ENCODE measurements at places on chromosomes 16 and 17. TPM values are rescaled to one million over a fixed set of nuclear protein-coding genes. Genes with fewer than 3 reads are reported as not detected.

DNA sequence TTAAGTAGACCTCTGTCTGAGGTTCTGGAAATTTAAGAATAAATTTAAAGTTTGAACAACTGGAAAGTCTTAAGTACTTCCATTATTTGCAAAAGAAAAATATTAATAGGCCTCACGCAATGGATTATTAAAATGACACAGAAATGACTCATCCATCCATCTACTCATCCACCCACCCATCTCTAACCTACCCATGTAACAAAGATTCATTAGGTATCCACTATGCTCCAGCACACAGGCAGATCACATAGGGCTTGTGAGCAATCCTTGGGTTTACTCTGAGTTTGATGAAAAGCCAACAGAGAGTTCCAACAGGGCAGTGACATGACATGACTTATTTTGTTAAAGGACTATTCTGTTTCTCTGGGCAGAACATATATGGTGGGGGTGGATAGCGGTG, 93.3 kb downstream of the HELZ start:
- DNase-seq: no peak
- peaks cover 4% of the 10 kb centered on the region for H3K27me3 ChIP-seq
- no peak overlapping the region for H3K4me3 ChIP-seq
- peaks cover 14% of the 10 kb centered on the region for H3K36me3 ChIP-seq

- H3K4me1 ChIP-seq: peaks cover 6% of the 10 kb centered on the region
- H3K27me3 ChIP-seq: peaks cover 5% of the 10 kb centered on the region
- H3K27ac ChIP-seq: no peak overlapping the region
- no peak for DNase-seq
- H3K36me3 ChIP-seq: no peaks in the 10 kb centered on the region
These were observed 4.7 kb upstream of the NDEL1 start for GRCh38 chr17:8430966-8431365.

DNA sequence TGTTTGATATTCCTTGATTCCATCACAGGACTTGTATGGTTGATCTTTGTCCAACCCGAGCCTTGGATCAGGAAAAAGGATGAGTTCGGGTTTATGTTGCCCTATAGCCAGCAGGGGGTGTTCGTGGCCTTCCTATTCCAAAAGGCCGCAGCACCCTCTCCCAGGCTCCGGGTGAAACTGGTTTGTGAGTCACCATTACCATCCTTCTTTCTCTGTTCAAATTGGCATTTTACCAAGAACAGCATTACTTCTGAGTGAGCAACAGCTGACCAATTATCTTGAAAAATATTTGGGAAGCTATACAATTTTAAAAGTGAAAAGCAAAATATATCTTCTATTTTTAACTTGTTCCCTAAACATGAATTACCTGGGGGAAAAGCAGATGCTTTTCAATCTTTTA, 24.3 kb upstream of the KRT20 start:
- no peak overlapping the region for H3K4me3 ChIP-seq
- H3K27me3 ChIP-seq: peaks cover 20% of the 10 kb centered on the region
- H3K36me3 ChIP-seq: no peaks in the 10 kb centered on the region

GRCh38 chr17:15398291-15398690, 56.9 kb upstream of the TEKT3 start:
- H3K36me3 ChIP-seq: no peaks in the 10 kb centered on the region
- H3K4me3 ChIP-seq: no peak overlapping the region
- no peak overlapping the region for H3K27ac ChIP-seq
- H3K4me1 ChIP-seq: no peaks in the 10 kb centered on the region
- H3K27me3 ChIP-seq: peaks cover 6% of the 10 kb centered on the region

DNA sequence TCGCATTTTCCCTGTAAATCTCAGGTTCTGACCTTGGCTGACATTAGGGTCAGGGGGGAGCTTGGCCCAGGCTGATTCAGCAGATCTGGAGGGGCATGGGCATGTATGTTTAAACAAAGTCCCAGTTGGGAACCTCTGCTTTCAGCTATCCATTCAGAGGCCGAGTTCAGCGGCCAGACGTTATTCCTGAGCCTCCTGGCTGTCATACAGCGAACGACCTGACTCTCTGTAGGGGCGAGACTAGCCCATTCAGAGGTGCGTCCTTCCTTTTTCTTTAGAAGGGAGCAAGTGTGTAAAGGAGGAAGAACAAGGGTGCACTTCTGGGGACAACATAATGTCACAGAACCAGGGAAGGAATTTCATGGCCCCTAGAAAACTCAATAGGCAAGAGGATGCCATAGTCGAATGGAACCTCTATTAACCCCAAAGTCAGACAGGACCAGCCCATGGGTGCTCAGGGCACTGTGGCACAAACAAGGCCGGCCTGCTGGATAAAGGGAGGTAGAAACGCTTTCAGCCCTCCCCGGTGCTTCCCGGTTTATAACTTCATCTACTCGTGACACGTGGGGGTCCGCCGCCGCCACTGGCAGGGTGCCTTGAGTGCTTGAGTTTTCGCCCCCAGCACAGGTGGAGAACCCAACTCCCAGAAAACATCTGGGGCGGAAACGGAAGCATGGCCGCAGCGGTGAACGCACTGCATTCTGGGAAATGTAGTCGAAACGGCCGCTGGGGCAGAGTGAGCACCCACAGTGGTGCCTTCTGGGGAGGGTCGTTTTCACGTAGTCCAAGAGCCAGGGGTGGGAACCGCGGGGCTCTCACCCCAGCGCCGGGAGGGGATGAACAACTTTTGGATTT, 33.2 kb upstream of the PLCG2 start:
- peak overlapping the region; percentile 89 for H3K4me3 ChIP-seq
- no peaks in the 10 kb centered on the region for H3K36me3 ChIP-seq
- peak overlapping the region; percentile 84 for H3K27ac ChIP-seq
- peaks cover 2% of the 10 kb centered on the region for H3K27me3 ChIP-seq
- H3K4me1 ChIP-seq: peaks cover 14% of the 10 kb centered on the region
- peak; percentile 64 for DNase-seq

GRCh38 chr17:73791631-73792030, 147.4 kb upstream of the SDK2 start:
- H3K36me3 ChIP-seq: no peaks in the 10 kb centered on the region
- H3K27me3 ChIP-seq: peaks cover 13% of the 10 kb centered on the region
- no peak overlapping the region for H3K27ac ChIP-seq

- DNase-seq: no peak
- H3K36me3 ChIP-seq: no peaks in the 10 kb centered on the region
- H3K27me3 ChIP-seq: peaks cover 4% of the 10 kb centered on the region
- H3K27ac ChIP-seq: no peak overlapping the region
- no peaks in the 10 kb centered on the region for H3K4me1 ChIP-seq
- no peak overlapping the region for H3K4me3 ChIP-seq
These were observed 23.6 kb downstream of the RAB40B start for GRCh38 chr17:82674656-82675475.

GRCh38 chr16:55264949-55265348, 59.1 kb upstream of the IRX6 start:
- DNase-seq: no peak
- no peak overlapping the region for H3K4me3 ChIP-seq
- no peaks in the 10 kb centered on the region for H3K27me3 ChIP-seq
- no peaks in the 10 kb centered on the region for H3K36me3 ChIP-seq

- H3K4me1 ChIP-seq: no peaks in the 10 kb centered on the region
- no peak within 1 kb of the TSS for H3K4me3 ChIP-seq
- H3K27ac ChIP-seq: no peak within 1 kb of the TSS
- no peaks in the 10 kb centered on the region for H3K36me3 ChIP-seq
- DNase-seq: no peak
These were observed at the start of gene MYH1 for GRCh38 chr17:10518271-10519037. TSS of gene MYH1 (minus strand) at chr17:10518542. CDS start at chr17:10516642, 1,900 bp downstream.

DNA sequence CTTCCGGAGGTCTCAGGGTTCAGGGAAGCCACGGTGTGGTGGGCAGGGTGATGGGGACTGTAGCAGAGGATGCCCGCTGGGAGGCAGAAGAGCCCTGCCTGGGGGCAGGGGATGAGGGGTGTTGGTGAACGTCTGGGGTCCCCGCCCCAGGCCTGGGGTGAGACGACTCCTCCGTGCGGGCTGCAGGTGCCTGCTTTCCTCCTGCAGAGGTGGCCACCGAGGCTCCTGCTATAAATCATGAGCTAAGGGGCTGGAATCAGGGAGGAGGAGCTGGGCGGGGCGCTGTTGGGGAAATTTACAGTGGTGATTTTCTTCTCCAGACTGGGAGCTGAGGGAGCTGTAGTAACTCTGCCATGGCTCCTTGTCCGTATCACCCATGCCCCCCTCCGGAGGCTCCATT, 167.0 kb downstream of the MRM1 start:
- no peak for DNase-seq
- H3K36me3 ChIP-seq: no peaks in the 10 kb centered on the region
- H3K27me3 ChIP-seq: peaks cover 4% of the 10 kb centered on the region
- peaks cover 5% of the 10 kb centered on the region for H3K4me1 ChIP-seq
- H3K27ac ChIP-seq: no peak overlapping the region

DNA sequence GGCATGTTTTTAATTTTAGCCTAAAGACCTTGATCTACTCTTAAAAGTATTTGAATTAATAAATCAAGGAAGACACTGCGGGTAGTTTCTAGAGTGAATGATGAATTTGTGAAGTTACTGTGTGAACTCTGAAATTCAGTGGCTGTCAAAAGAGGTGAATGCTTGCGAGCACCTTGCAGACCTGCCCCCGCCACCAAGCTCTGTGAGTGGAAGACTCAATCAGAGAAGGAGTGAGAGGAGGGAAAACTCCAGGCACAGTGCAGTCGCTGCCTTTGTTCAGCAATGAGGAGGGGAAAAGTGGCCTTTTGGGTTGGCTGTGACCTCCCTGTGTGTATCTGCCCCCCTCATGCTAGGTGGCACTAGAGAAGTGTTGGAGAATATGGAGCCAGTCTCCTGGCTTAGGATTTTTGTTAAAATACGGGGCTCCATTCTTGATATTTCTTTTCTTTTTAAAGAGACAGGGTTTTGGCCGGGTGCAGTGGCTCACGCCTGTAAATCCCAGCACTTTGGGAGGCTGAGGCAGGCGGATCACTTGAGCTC, 53.0 kb downstream of the LDHD start:
- peaks cover 2% of the 10 kb centered on the region for H3K27me3 ChIP-seq
- H3K4me1 ChIP-seq: peaks cover 48% of the 10 kb centered on the region
- DNase-seq: no peak
- no peak overlapping the region for H3K4me3 ChIP-seq

- H3K4me1 ChIP-seq: peaks cover 45% of the 10 kb centered on the region
- H3K36me3 ChIP-seq: no peaks in the 10 kb centered on the region
These were observed 841 bp upstream of the RAB5C start for GRCh38 chr17:42155614-42156045.

GRCh38 chr17:78659546-78659945, 82.3 kb upstream of the DNAH17 start:
- H3K27me3 ChIP-seq: peaks cover 2% of the 10 kb centered on the region
- no peak overlapping the region for H3K27ac ChIP-seq
- peaks cover 4% of the 10 kb centered on the region for H3K36me3 ChIP-seq
- no peak for DNase-seq
- H3K4me1 ChIP-seq: peaks cover 3% of the 10 kb centered on the region
- H3K4me3 ChIP-seq: no peak overlapping the region

- H3K27ac ChIP-seq: peak overlapping the region; percentile 99
- H3K36me3 ChIP-seq: peaks cover 28% of the 10 kb centered on the region
- H3K4me1 ChIP-seq: peaks cover 45% of the 10 kb centered on the region
- H3K27me3 ChIP-seq: peaks cover 14% of the 10 kb centered on the region
- no peak for DNase-seq
These were observed 63.5 kb downstream of the IL21R start for GRCh38 chr16:27465483-27465879.

Gene PLA2G10
- not detected for polyA plus RNA-seq

Gene TLCD2
- not detected for polyA plus RNA-seq

Gene RNPS1
- polyA plus RNA-seq: 189 TPM

Gene NAGS
- polyA plus RNA-seq: 1.9 TPM

Gene KCTD19
- not detected for polyA plus RNA-seq

Gene PRAC2
- polyA plus RNA-seq: not detected

Gene PKMYT1
- 3.2 TPM for polyA plus RNA-seq

Gene PRSS36
- 3.4 TPM for polyA plus RNA-seq

Gene ATP2A1
- not detected for polyA plus RNA-seq

Gene MT4
- not detected for polyA plus RNA-seq

Gene G6PC1
- not detected for polyA plus RNA-seq

Gene GRIN2A
- polyA plus RNA-seq: not detected

Measured in immature natural killer cell (primary cell).